Stimulated activated CD8-positive, alpha-beta memory T cell treated with anti-CD3 and anti-CD28 coated beads, Interleukin-7, amount 100 ng/mL, for 48 hours (primary cell): ENCODE measurements at places on chromosomes 2 and 18.

- no peak for DNase-seq
Observed at GRCh38 chr18:21998486-21998885, 170.9 kb upstream of the GATA6 start.

DNA sequence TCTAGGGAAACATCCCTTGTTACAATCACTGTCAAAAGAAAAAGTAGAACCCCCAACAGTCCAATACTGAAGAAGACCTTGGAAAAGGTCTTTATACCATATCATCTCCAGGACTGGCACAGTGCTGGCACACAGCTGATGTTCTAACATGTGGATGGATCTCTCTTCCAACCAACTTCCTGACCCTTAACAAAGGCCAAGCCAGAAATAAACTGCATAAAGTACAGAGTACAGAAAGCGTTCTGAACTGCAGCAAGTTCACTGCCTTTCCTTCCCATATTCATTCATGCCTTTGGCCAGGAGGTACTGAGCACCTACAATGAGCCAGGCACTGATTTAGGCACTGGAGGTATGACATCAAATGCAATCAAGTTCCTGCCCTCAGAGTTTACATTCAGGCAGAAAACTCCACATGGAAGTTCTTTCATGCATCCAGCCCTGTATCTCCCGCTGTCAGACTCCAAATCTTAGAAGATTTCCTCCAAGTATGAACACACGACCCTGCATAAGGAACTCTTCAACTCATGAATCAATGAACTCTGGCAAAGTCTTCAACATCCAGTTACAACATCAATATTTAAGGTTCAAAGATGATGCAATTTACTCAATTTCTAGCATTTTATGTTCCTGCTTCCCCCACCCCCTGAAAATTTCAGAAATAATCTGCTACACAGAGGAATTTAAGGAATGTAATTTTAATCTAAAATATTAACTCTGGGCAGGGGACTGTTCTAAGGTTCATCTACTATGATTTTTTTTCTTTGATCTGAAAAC, 33.8 kb downstream of the ACVR1 start:
- no peak for DNase-seq

- DNase-seq: no peak
Observed at GRCh38 chr2:40282428-40282827, 169.5 kb downstream of the SLC8A1 start.

DNA sequence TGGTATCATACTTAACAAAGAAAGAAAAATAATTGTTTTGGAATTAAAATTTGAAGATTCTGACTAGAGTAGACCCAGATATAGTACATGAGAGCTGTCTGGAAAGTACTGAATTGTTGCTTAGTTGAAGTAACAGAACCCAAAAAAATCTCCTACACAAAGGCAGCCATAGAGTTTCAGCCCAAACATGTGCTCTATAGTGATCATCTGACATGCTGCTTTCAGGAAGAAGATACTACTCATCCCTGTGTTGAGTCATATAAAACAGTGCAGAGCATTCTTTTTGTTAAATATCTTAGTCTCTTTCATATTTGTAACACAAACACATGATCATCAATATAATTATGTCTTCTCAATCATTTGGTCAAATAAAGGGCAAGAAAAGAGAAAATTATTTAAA, 84.8 kb upstream of the PTPRM start:
- no peak for DNase-seq

GRCh38 chr2:191846515-191847476, at the start of gene CAVIN2:
CAVIN2 (minus strand) TSS chr2:191847088; CDS start chr2:191846925, 163 bp downstream.
- DNase-seq: no peak

DNA sequence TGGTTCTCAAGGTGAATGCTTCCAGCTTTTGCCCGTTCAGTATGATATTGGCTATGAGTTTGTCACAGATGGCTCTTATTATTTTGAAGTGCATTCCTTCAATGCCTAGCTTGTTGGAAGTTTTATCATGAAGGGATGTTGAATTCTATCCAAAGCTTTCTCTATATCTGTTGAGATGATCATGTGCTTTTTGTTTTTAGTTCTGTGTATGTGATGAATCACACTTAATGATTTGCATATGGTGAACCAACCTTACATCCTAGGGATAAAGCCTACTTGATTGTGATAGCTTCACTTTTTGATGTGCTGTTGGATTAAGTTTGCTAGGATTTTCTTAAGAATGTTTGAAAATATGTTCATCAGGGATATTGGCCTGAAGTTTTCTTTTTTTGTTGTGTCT, 112.1 kb downstream of the MBD2 start:
- no peak for DNase-seq

- no peak for DNase-seq
Observed at GRCh38 chr2:127479219-127479825, 47.0 kb downstream of the IWS1 start.

- no peak for DNase-seq
Observed at GRCh38 chr2:231177156-231178025, 21.0 kb upstream of the ARMC9 start.

DNA sequence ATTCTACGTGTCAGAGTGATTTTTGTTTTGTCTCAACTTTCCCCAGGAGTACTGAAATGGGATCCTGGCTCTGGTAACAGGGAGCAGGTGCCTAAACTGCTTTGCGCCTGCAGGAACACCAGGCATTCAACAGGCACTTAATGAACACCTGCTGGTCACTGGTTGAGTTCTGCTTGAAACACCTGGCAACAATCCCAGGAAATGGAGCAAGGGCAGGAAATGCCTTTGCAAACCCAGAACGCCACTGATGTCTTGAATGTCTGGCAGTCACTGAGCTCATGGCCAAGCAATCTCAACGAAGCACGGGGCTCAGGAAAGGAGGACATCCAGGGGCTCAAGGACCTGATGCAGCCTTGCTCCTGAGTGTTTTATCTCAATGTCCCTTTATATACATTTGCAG, 360.0 kb upstream of the RAB6C start:
- no peak for DNase-seq

DNA sequence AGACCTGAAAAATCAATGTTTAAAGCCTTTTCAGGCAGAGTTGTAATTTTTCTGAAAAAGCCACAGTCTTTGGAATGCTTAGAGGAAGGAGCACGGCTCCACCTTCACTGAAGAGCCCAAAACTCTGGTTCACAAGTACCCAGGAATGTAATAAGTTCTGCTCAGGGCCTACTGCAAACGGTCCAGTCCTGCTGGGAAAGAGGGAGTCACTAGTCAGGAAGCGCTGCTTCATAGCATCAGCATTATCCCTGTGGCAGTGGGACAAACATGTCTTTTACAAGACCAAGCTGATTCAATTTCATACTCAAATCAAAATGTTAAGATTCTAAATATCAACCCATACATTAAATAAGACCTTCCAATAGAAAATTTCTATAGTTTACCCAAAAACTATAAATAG, 152.9 kb upstream of the PGAP1 start:
- no peak for DNase-seq

DNA sequence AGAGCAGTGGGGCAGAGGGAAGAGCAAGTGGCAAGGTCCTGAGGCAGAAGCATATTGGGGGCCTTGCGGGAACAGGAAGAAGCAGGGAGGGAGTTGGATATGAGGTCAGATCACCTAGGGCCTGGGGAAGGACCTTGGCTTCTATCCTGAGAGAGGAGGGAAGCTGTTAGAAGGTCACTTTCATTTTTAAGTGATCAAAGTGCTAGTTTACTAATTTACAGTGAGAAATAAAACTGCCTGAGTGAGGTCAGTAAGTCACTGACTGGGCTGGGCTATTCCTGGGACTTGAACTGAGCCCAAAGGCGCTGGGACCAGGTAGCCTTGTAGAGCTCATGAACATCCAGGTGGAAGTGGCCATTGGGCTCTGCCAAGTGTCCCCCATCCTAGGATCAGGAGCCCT, 76.6 kb upstream of the B3GNT7 start:
- no peak for DNase-seq

GRCh38 chr18:69617888-69618287, 217.2 kb downstream of the DOK6 start:
- DNase-seq: no peak

GRCh38 chr18:39796393-39796792, 2158.6 kb upstream of the PIK3C3 start:
- no peak for DNase-seq

GRCh38 chr2:41853427-41854191, 194.2 kb upstream of the PKDCC start:
- no peak for DNase-seq

DNA sequence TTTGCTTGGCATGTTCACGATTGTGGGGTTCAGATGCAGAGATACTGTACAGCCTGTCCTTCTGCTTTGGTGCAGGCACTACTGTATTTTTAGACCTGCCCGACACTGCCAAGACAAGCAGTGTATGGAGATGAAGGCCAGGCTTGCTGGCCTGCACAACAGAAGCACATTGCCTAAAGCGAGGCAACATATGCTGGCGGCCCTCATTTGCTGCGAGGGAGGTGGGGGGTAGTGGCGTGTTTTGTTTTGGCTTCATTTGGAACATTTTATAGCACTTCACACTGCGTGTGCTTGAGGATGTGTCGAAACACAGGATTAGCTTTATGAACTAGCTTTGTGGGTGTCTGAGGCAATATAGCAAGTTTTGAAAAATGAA, 27.0 kb downstream of the TMEM182 start:
- no peak for DNase-seq
